ENCODE measurements at places on chromosomes 11 and 22. TPM values are rescaled to one million over a fixed set of nuclear protein-coding genes. Genes with fewer than 3 reads are reported as not detected.
A peak's percentile ranks its signal among the peaks of the same experiment; 100 is the strongest.

- H3K4me3 ChIP-seq = no peak overlapping the region
- no peaks in the 10 kb centered on the region for H3K27me3 ChIP-seq
- no peak for DNase-seq
- H3K27ac ChIP-seq = no peak overlapping the region
- peaks cover 2% of the 10 kb centered on the region for H3K36me3 ChIP-seq
These were observed 2.5 kb downstream of the LIF start for GRCh38 chr22:30244066-30244465.

SCT gene
- not detected for polyA plus RNA-seq

GRCh38 chr11:79430280-79430679 is 10.6 kb downstream of the TENM4 start:
- no peak for DNase-seq
- H3K36me3 ChIP-seq = peaks cover 4% of the 10 kb centered on the region
- peaks cover 49% of the 10 kb centered on the region for H3K4me1 ChIP-seq
- H3K4me3 ChIP-seq = no peak overlapping the region

DNA sequence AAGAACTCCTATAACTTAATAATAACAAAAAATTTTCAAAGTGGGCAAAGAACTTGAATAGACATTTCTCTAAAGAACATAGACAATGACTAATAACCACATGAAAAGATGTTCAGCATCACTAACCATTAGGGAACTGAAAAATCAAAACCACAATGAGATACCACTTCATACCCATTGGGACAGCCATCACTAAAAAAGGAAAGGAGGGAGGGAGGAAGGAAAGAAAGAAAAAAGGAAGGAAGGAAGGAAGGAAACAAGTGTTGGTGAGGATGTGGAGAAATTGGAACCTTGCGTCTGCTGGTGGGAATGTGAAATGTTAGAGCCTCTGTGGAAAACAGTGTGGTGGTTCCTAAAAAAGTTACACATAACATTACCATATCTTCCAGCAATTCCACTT is 55.8 kb downstream of the MS4A13 start:
- DNase-seq = no peak
- H3K27me3 ChIP-seq = no peaks in the 10 kb centered on the region
- H3K4me1 ChIP-seq = no peaks in the 10 kb centered on the region
- no peak overlapping the region for H3K27ac ChIP-seq

DNA sequence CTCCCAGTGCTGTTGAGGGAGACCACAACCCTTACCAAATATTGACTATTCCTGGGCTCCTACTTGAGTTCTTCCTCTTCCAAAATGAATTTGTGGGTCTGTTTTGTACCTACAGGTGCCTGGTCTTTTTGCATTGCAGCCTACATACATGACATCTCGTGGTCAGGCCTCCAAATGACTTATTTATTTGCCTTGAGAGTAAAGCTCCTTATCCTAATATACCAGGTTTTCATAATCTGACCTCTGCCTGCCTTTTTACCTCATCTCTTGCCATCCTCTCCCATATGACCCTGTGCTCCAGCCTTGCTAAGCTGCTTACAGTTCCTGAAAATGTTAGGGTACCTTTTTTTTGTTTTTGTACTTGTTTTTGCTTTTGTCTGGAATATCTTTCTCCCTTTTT is 130.4 kb downstream of the UVRAG start:
- H3K36me3 ChIP-seq = no peaks in the 10 kb centered on the region
- H3K4me3 ChIP-seq = no peak overlapping the region
- H3K27ac ChIP-seq = no peak overlapping the region
- no peak for DNase-seq

C11orf16 gene
- not detected for polyA plus RNA-seq

- H3K4me3 ChIP-seq = no peak overlapping the region
- H3K36me3 ChIP-seq = no peaks in the 10 kb centered on the region
These were observed 5.3 kb downstream of the ARVCF start for GRCh38 chr22:20011123-20011992.

BATF2 gene
- 0.10 TPM for polyA plus RNA-seq

CARD10 gene
- polyA plus RNA-seq = 40.1 TPM

FADS1 gene
- 32.0 TPM for polyA plus RNA-seq

OR8D1 gene
- not detected for polyA plus RNA-seq

DNA sequence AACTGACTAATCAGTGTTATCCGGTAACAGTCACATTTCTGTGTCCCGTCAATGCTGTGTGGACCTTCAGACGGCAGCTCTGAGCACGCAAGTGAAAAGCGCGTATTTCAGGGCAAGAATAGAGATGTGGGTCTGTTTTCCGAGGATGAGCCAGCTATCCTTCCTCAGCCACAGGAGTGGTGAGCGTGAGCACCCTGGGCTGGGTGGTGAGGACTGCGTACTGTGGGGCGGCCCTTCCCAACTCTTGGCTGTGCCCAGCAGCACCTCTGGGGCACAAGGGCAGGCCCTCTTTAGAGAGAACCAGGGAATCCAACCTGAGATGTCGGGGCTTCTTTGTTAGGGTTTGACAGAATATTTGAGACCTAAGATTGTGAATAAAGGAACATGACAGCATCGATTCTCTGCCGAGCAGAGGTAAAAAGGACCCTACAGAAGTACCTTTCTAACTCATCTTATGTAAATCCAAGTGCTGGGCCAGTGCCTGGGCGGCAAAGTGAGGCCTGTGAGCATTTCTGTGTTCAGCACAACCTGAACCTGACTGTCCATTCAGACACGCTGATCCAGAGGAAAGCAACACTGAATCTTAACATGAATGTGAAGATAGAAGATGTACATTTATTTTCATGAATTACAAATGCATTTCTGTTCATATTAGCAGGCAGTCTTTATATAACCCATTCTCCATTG is 26.5 kb upstream of the YPEL1 start:
- peaks cover 27% of the 10 kb centered on the region for H3K36me3 ChIP-seq
- no peak overlapping the region for H3K27ac ChIP-seq
- no peak overlapping the region for H3K4me3 ChIP-seq
- H3K27me3 ChIP-seq = no peaks in the 10 kb centered on the region
- DNase-seq = no peak
- H3K4me1 ChIP-seq = peaks cover 10% of the 10 kb centered on the region

DNA sequence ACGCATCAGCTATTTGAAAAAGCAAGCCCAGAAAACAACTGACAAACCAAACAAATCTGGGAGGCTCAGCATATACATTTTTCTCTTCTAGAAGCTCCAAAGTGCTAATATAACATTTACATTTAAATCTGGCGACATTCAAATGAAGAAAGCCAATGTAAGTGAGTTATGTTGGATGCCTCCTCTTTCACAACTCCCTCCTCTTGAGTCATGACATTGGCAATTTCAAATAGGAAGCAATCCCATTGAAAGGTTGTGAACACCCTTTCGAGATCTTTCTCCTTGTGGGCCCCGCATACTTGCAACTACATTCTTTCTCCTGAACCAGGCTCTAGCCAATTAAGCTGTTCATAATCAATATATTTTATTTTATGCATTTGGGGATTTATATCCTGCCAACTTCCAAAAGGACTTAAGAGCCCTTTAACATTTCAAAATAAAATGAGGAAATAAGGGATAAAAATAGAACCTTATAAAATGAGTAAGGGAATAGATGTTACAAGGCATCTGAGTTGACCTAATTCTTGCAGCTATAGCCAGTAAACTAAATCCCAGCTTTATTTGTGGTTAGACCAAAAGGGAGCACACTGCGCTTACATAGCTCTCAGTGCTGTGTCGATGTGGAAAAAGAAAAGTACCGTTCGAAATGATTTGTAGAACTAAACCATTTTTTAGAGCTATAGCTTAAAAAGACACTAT is 129.5 kb upstream of the SESN3 start:
- no peak for DNase-seq
- no peaks in the 10 kb centered on the region for H3K36me3 ChIP-seq
- H3K27ac ChIP-seq = no peak overlapping the region
- no peak overlapping the region for H3K4me3 ChIP-seq

DNA sequence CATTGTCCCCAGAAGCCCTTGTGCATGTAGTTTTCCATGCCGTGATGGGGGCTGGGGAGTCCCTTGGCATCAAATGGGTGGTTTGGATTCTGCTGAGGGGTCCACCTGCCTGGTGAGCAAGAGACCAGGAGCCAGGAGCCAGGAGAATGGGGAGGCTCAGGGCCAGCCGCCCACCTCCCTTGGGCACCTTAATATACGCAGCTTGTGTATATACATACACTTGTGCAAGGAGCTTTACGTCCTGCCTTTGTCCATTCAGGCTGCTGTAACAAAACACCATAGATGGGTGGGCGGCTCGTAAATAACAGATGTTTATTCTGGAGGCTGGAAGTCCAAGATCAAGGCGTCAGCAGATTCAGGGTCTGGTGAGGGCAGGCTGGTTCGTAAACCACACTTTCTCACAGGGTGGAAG is 62.5 kb downstream of the SMIM38 start:
- no peaks in the 10 kb centered on the region for H3K36me3 ChIP-seq
- no peak overlapping the region for H3K27ac ChIP-seq
- no peak overlapping the region for H3K4me3 ChIP-seq
- H3K4me1 ChIP-seq = peaks cover 10% of the 10 kb centered on the region

DNA sequence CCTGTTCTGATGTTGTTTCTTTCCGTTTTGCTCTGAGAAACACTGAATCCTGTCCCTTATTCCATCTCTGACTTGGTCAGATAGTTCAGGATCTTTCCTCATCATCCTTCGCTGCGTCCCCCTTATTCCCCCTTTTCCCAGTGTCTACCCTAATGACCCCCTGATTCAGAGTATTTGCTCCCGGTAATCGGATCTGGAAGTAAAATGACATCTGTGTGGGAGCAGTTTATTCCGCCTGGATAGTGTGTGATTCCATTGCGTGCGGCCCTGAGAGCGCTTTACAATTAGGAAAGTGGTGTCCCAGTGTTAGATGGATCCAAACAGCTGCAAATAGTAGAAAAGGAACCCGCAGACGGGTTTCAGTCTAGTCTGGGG is 606 bp downstream of the DRG1 start:
- peak overlapping the region; percentile 96 for H3K4me3 ChIP-seq
- no peaks in the 10 kb centered on the region for H3K27me3 ChIP-seq
- peaks cover 11% of the 10 kb centered on the region for H3K4me1 ChIP-seq

GRCh38 chr11:123330471-123330870 is 99.6 kb upstream of the GRAMD1B start:
- no peak overlapping the region for H3K4me3 ChIP-seq
- H3K36me3 ChIP-seq = no peaks in the 10 kb centered on the region
- no peak for DNase-seq
- peaks cover 3% of the 10 kb centered on the region for H3K27me3 ChIP-seq

DNA sequence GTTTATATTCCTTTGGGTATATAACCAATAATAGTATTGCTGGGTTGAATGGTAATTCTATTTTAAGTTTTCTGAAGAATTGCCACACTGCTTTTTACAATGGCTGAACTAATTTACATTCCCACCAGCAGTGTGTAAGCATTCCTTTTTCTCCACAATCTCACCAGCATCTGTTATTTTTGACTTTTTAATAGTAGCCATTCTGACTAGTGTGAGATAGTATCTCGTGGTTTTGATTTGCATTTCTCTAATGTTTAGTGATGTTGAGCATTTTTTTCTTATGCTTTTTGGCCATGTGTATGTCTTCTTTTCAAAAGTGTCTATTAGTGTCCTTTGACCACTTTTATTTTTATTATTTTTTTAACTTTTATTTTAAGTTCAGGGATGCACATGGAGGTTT is 275.3 kb downstream of the METTL15 start:
- H3K4me3 ChIP-seq = no peak overlapping the region
- H3K36me3 ChIP-seq = no peaks in the 10 kb centered on the region
- no peaks in the 10 kb centered on the region for H3K4me1 ChIP-seq
- no peak for DNase-seq
- no peak overlapping the region for H3K27ac ChIP-seq

GRCh38 chr11:1202154-1202775 is 20.6 kb upstream of the MUC5B start:
- no peaks in the 10 kb centered on the region for H3K36me3 ChIP-seq
- H3K27me3 ChIP-seq = peaks cover 30% of the 10 kb centered on the region
- no peak overlapping the region for H3K4me3 ChIP-seq
- H3K4me1 ChIP-seq = no peaks in the 10 kb centered on the region
- no peak for DNase-seq

UCP2 gene
- polyA plus RNA-seq = 2.5 TPM

FADS3 gene
- polyA plus RNA-seq = 33.9 TPM

DNA sequence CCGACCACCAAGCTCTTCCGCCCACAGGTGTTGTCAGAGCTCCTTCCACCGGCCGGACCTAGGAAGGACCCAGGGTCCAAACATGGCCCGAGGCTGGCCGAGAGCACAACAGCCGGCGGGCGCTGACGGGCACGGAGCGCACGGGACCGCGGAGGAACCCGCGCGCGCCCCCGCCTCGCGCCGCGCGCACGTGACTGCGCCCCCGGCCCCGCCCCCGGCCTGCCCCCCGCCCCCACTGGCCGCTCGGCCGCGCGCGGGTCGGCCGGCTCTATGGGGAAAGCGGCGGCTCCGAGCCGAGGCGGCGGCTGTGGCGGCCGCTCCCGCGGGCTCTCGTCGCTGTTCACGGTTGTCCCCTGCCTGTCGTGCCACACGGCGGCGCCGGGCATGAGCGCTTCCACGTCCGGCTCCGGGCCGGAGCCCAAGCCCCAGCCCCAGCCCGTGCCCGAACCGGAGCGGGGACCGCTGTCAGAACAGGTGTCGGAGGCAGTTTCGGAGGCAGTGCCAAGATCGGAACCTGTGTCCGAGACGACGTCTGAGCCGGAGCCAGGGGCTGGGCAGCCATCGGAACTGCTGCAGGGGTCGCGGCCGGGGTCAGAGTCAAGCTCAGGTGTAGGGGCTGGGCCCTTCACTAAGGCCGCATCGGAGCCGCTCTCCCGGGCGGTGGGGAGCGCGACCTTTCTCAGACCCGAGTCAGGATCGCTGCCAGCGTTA is at the start of gene OSBP2:
Gene OSBP2, plus strand, starts transcription at position 235 of the 711 bp plus-strand sequence. Its CDS starts 36 bp downstream, at position 271.
- no peaks in the 10 kb centered on the region for H3K27me3 ChIP-seq
- peak within 1 kb of the TSS; percentile 62 for H3K4me3 ChIP-seq
- no peak for DNase-seq
- no peaks in the 10 kb centered on the region for H3K36me3 ChIP-seq
- no peak within 1 kb of the TSS for H3K27ac ChIP-seq

GRCh38 chr11:21421711-21422329 is 752.4 kb downstream of the NELL1 start:
- no peaks in the 10 kb centered on the region for H3K4me1 ChIP-seq
- H3K27me3 ChIP-seq = no peaks in the 10 kb centered on the region
- DNase-seq = no peak
- H3K36me3 ChIP-seq = no peaks in the 10 kb centered on the region

SAA2 gene
- polyA plus RNA-seq = 1.2 TPM

SAA4 gene
- not detected for polyA plus RNA-seq

DNA sequence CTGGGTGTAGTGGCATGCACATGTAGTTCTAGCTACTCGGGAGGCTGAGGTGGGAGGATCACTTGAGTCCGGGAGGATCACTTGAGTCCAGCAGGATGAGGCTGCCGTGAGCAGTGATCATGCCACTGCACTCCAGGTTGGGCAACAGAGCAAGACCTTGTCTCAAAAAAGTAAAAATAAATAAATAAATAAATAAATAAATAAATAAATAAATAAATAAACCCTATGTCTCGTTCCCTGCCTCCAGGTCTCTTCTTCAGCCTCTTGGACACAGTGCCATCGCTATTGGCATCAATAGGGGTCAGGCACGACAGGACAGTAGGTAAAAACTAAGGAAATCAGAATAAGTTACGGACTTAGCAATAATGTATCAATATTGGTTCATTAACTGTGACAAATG is 23.4 kb upstream of the SYT12 start:
- no peaks in the 10 kb centered on the region for H3K27me3 ChIP-seq
- H3K36me3 ChIP-seq = no peaks in the 10 kb centered on the region
- no peaks in the 10 kb centered on the region for H3K4me1 ChIP-seq
- no peak overlapping the region for H3K27ac ChIP-seq
- H3K4me3 ChIP-seq = no peak overlapping the region
- DNase-seq = no peak

GRCh38 chr11:47533690-47534151 is 19.2 kb downstream of the CELF1 start:
- no peak overlapping the region for H3K4me3 ChIP-seq
- peaks cover 4% of the 10 kb centered on the region for H3K4me1 ChIP-seq
- DNase-seq = no peak
- H3K27me3 ChIP-seq = no peaks in the 10 kb centered on the region
- peaks cover 4% of the 10 kb centered on the region for H3K36me3 ChIP-seq

SUSD2 gene
- 0.03 TPM for polyA plus RNA-seq

CNGA4 gene
- not detected for polyA plus RNA-seq

All from keratinocyte (primary cell).